GM04503 (cell line): ENCODE measurements at places on chromosomes 1 and 21.

DNA sequence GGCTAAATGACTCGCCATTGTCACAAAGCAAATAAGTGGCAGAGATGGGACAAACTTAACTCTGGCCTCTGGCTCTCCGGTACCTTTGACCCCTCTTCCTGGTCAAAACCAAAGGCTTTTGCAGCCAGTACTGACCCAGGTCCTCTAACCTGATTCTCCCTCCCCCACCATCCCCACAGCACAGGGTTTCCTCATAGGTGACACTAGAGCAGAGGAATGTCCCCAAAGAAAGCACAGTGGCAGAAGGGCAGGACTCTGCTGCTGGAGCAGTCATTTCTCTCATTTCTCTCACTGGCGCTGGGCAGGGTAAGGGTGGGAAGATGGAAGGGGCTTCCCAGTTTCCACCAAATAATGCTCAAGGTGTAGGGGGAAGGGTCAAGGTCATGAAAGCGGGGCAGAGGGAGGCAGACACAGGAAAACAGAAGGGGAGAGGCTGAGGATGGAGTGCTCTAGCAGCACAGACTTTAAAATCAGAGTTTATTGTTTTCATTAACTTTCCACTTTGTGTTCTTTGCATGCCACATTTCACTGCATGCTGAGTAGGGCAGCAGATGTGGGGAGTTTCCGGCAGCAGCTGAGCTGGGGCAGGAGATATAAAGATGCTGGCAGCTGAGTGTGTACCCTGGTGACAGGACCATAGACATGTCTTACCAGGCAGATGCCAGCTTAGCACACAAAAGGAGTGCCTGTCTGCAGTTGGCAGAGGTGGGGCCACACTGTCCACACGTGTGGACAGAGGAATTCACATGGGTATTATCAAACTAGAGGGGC, 80.5 kb downstream of the FAM78B start:
- no peak for DNase-seq

GRCh38 chr1:108871050-108871724, 5.6 kb upstream of the GPSM2 start:
- no peak for DNase-seq

GRCh38 chr1:61852670-61853015, 110.4 kb downstream of the PATJ start:
- DNase-seq: no peak

- no peak for DNase-seq
Measured at GRCh38 chr1:37430103-37430985, 44.0 kb upstream of the ZC3H12A start.

DNA sequence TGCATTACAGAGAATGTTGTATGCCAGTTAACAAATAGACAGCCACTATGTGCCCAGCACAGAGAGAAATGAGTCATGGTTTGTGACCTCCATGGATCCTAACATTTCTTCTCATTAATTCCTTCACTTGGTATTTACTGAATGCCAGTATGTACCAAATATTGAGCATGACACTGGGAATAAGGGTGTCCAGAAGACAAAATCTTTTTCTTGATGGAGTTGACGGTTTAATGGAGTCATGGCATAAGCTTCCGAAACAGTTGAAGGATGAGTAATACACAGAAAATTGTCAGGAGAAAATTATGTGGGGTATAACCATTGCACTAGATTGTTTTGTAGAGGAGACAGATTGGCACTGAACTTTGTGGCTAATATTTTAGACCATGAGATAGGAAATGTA, 36.9 kb downstream of the PTGFR start:
- DNase-seq: peak; percentile 9

- no peak for DNase-seq
Measured at GRCh38 chr21:16309250-16309971, 579.6 kb downstream of the USP25 start.

GRCh38 chr1:239283216-239283615, 103.2 kb upstream of the CHRM3 start:
- DNase-seq: no peak

GRCh38 chr1:81585371-81585770, 215.4 kb upstream of the ADGRL2 start:
- no peak for DNase-seq

GRCh38 chr1:224175617-224176016, 7.4 kb upstream of the DEGS1 start:
- DNase-seq: no peak

DNA sequence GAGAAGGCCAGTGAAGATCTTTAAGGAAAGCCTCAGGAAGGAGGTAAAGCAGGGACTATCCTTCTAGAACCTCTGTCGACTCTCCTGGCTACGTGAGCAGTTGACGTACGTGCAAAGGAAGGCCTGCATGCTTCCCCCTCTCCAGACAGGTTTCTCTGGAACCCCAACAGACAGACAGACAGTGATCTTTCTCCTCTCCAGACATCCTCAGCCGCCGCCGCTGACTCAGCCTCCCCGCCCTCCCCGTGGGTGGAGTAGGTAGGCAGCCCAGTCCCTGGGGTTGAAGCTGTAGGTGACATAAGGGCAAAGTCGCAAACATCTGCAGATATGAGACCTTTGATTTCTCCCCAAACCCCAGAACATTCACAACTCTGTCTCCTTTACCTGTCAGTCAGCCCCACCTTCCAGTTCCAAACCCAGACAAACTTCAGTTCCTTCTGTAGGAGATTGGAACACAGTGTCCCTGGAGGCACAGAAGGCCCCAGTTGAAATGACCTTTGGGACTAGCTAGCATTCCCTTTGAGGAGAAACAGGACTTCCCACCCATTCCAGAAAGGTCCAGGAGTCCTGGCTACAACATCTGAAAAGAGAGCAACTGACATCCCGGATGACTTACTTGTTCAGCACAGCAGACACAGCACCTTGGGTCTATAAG, 146.0 kb upstream of the JUN start:
- no peak for DNase-seq

GRCh38 chr1:107460035-107460434, 319.2 kb downstream of the NTNG1 start:
- DNase-seq: no peak

DNA sequence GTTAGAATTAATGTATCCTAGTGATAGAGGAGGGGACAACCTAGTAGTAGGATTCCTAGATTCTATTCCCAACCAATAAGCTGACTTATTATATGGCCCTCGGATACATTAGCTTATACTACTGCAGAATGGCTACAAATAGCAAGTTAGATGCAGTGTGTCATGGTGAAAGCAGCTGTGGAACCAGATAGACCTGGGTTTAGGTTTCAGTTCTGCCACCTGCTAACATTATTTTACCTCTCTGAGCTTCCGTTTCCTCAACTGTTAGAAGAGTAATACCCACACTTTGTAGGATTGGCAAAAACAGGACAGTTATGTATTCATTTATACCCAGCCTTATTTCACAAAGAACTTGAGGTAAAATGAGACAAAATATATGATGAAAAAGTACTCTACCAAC, 21.6 kb upstream of the MAGOH start:
- DNase-seq: no peak

GRCh38 chr1:192762265-192762664, 46.6 kb upstream of the RGS2 start:
- no peak for DNase-seq

GRCh38 chr1:73040811-73041210, 758.5 kb upstream of the NEGR1 start:
- DNase-seq: no peak

GRCh38 chr1:201226859-201227488, 36.4 kb downstream of the IGFN1 start:
- no peak for DNase-seq

DNA sequence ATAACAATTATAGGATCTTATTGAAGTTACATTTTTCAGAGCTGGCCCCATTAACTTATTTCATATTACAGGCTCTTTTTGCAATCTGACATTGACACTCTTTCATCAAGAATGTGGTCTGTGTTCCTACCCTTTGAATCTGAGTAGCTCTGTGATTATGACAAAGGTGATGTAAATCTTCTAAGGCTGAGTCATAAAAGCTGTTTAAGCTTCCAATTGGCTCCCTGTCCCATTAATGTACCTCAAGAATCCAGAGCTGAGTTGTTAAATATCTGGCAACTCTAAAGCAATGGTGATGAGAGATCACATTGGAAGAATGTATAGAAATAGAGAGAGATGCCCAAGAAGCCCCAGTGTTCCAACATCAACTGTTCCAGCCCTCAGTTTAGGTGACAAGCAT, 178.5 kb upstream of the DEPDC1 start:
- DNase-seq: no peak

DNA sequence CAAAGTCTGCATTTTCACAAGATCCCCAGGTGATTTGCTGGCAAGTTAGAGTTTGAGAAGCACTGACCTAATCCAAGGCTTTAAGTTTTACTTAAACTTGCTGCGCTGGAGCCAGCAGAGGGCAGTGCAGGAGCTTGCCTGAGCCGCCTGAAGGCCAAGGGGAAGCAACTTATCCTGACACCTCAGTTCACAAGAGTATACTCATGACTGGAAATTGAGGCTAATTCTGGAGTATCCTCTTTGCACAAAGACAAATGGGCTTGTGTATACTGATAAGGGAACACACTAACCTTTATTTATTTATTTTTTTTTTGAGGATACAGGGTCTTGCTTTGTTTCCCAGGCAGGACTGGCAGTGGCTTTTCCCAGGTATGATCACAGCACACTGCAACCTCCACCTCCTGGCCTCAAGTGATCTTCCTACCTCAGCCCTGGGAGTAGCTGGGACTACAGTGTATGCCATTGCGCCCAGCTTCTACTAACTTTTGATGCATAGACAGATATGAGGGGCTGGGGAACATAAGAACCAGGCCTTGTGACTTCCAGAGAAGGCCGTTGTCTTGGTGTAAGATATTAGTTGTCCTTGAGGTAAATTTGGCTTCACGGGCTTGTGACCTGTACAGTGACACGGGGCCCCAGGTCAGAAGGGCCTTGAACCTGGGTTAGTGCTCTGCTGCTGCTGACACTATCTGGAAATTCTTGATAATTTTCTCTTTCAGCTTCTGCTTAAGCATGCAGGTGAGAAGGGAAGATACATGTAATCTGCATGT, 29.0 kb upstream of the SLAMF1 start:
- DNase-seq: peak; percentile 7

DNA sequence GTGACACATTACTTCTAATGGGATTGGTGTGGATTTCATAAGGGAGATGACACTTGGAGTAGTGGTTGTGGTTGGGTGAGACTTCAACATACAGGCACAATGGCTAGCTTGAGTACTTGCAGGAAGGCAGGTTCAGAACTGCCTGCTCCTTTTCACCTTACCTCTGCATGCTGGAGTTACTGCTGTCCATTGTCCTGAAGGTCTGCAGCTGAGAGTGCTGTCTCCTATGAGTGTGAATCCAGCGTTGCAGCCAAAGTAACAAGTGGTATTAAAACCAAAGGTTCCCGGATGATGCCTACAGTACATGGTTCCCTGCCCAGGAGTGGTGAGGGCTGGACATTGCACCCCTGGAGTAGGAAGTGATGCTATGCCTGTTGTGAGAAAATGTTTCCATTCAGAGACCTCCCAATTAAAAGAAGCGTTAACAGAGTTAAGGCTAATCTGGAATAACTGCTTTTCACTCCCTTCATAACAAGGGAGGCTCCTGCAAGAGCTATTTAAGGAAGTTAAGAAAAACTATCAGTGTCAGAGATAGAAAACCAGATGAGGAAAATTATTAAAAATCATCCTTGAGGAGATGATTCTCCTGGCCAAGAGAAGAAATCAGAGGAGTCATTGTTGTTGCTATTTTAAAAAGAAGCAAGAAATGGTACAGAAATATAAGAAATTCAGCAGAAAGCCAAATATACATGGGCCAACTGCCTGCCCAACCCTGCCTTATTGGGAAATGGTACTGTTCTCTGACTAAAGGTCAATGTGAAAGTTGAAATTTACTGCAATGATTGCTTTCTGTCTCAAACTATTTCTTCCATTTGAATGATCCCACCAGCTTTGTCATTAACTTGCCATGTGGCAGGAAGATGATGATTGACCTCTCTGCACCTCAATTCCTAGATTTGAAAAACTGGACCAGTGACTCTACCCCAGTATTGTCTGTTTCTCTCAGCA, 9.8 kb upstream of the F5 start:
- DNase-seq: no peak

DNA sequence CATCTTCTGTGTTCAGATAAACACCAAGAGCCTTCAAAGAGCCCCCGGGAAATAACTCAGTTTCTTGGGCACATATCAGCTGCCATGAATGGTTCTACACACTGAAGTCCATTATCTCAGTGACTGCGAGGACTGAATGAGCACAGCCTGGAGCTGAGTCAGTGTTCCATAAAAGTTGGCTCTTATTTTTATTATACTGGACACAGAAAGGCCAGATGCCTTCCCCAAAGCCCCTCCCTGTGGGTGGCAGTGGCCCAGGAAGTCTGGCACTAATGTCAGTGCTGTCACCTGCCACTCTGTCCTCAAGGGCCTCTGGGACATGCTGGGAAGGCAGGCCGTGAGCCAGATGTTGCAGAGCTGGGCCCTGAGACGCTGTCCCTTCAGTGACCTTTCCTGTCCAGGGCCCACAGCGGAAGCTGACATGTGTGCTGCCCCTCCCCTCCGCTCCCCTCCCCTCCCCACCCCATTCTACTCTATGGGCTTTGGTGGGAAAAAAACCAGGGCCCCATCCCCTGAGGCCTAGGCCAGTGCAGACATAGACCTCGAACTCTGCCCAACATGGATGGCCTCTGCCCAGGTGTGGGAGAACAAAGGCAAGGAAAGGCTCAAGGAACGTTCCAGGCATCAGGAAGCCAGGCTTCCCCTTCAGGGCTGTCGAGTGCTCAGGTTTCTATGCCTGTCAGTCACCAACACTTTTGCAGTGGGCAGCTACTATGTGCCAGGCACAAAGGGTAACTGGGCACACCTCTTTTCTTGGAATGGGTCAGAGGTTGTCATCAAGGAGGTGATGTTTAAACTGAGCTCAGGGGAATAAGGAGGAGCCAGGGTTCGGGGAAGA, 22.4 kb upstream of the NPPB start:
- no peak for DNase-seq

DNA sequence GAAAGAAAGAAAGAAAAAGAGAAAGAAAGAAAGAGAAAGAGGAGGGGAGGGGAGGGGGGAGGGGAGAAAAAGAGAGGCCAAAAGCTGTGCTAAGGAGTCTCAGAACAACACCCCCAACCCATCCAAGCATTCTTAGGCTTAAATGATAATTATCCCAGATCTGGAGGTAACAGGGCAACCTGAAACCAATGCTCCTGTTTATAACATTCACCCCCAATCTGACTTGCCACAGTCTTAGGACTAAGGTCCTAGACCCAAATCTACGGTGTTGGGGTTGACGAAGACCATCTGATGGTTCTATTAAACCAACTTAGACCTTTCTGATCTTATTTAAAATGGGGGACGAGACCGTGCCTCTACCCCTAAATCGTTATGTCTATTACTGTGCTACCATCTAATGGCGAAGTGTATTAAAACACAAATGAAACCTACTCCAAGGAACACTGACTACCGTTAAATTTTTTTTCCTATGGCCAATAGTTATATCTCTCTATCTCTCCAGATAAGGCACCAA, 119.3 kb upstream of the CDC42BPA start:
- DNase-seq: no peak

- DNase-seq: no peak
Measured at GRCh38 chr21:28719723-28720122, 273.0 kb downstream of the LTN1 start.

- no peak for DNase-seq
Measured at GRCh38 chr1:2564006-2564814, 8.0 kb downstream of the TNFRSF14 start.

- DNase-seq: no peak
Measured at GRCh38 chr1:231039161-231040018, 664 bp downstream of the FAM89A start.

GRCh38 chr1:31445951-31446350, 32.9 kb downstream of the SERINC2 start:
- no peak for DNase-seq

GRCh38 chr1:109474697-109475096, 8.4 kb downstream of the SYPL2 start:
- no peak for DNase-seq
